Epithelial cell of prostate (primary cell): ENCODE measurements at places on chromosomes 5 and 9.

- DNase-seq: no peak
These were observed 115.9 kb downstream of the FEM1C start for GRCh38 chr5:115428676-115429075.

GRCh38 chr9:138067613-138068367 is 190.2 kb downstream of the CACNA1B start:
- DNase-seq: no peak

GRCh38 chr9:129580211-129580915 is 40.5 kb downstream of the C9orf50 start:
- DNase-seq: no peak

- DNase-seq: no peak
These were observed 42.9 kb upstream of the SMAD5 start for GRCh38 chr5:136089791-136090190.

GRCh38 chr5:94983861-94984535 is 300.9 kb downstream of the MCTP1 start:
- no peak for DNase-seq

GRCh38 chr5:175695161-175696126 is 37.6 kb downstream of the HRH2 start:
- no peak for DNase-seq

GRCh38 chr9:17810728-17811571 is 232.1 kb downstream of the SH3GL2 start:
- no peak for DNase-seq

DNA sequence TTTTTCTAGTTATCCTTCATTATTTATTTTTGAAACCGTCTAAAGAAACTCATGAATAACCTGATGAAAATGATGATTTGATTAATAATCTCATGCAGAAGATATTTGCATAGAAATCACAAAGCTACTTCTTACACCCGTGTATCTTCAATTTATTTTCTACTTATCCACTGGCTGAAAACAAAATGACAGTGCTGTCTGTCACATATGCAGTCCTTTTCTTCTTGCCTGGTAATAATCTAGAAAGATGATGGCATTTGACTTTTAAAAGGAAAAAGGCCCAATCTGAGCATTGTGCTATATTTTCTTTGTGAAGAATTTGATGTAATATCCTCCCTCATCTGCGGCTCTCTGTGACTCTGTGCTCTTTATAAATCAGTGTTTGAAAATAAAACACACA is 253.3 kb downstream of the PRR16 start:
- DNase-seq: no peak

GRCh38 chr5:40292006-40292405 is 387.7 kb upstream of the PTGER4 start:
- no peak for DNase-seq

DNA sequence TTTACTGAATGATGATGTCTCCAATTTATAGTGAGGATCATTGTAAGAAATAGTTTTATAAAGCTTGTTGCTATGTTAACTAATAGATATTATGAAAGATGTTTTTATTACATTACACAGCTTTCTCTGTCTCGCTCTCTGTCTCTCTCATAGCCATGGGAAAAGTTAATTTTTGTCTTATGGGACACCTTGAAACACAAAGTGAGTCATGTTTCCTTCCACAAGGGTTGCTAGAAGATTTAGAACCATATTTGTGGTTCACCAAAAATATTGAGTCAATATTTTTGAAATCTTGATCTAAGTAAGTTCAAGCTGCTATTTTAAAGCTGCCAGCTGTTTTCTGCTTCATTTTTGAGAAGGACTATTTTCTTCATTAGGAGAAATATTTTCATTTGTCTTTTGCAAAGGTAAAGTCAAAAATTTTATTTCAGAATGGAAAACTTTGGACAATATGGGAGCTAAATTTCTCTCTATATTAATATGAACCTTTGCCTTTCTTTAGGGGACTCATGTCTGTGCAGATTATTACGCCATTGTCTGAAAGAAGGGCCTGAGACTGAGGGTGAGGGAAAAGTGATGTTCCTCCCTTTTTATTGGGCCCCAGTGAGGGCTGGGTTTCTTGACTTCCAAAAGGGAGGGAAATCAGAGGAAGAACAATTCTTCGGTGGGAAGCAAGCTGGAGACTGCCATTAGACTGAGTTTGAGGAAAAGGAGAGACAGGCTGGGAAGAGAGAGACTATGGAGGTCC is 87.9 kb upstream of the SLC24A2 start:
- no peak for DNase-seq

GRCh38 chr5:82425591-82425990 is 147.4 kb upstream of the RPS23 start:
- no peak for DNase-seq

DNA sequence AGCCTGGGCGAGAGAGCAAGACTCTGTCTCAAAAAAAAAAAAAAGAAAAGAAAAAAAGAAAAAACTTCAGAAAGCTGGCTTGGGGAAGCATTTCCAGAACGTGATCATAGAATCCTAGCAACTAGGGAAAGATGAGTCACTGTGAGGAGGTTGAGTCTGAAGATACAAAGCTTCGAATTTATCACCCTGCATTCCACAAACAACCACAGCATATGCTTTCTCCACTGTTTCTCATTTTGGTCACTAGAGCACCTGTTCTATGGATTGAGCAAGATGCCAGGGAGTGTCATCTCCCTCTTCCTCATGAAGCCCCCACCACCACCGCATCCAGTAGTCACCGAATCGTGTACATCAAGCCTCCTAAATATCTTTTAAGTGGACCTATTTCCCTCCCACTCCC is 37.9 kb downstream of the SEMA5A start:
- no peak for DNase-seq

GRCh38 chr9:135589596-135590485 is 28.3 kb downstream of the PAEP start:
- DNase-seq: no peak

DNA sequence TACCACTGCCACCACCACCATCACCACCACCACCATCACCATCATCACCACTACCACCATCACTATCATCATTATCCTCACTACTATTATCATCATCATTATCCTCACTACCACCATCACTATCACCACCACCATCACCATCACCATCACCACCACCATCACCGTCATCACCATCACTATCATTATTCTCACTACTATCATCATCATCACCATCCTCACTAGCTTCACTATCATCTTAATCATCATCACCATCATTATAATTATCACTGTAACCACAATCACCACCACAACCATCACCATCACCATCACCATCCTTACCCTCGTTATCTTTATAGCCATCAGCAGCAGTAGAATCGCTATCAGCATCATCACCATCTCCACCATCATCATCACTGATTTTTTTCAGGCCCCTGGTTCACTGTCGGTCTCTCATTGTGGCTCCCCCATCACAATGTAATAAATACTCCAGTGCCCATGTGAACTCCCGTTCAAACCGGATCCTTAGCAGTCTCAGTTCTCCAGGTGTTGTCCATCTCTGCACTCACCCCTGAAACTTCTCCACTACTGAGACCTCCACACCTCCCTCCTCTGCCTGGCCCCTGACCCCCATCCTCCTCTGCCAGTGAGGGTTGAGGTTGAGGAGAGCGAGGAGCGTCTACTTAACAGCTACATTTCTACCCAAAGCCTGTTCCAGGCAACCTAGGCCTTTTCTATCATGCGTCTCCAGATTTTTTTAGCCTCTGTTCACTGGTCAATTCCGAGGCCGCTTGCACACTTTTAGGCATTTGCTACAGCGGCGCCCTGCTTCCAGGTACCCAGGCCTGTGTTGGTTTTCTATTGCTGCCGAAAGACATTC is 238.2 kb downstream of the PBX3 start:
- DNase-seq: no peak

- no peak for DNase-seq
These were observed 110.2 kb upstream of the HAND1 start for GRCh38 chr5:154588091-154588774.

DNA sequence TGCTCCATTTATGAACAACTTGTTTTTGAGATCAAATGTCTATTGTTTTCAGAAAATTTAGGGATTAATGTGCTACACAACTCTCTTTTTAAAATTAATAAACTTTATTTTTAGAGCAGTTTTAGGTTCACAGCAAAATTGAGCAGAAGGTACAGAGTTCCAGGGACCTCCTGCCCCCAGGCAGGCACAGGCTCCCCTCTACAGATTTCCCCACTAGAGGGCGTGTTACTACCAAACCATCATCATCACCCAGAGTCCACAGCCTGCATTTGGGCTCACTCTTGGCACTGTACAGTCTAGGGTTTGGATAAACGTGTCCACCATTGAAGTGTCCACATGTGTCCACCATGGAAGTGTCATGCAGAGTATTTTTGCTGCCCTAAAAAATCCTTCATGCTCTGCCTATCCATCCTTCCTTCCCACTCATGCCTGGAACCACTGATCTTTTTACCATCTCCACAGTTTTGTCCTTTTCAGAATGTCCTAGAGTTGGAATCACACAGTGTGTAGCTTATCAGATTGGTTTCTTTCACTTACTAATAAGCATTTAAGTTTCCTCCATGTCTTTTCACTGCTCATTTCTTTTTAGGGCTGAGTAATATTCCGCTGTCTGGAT is 61.7 kb downstream of the MRPL36 start:
- DNase-seq: no peak

DNA sequence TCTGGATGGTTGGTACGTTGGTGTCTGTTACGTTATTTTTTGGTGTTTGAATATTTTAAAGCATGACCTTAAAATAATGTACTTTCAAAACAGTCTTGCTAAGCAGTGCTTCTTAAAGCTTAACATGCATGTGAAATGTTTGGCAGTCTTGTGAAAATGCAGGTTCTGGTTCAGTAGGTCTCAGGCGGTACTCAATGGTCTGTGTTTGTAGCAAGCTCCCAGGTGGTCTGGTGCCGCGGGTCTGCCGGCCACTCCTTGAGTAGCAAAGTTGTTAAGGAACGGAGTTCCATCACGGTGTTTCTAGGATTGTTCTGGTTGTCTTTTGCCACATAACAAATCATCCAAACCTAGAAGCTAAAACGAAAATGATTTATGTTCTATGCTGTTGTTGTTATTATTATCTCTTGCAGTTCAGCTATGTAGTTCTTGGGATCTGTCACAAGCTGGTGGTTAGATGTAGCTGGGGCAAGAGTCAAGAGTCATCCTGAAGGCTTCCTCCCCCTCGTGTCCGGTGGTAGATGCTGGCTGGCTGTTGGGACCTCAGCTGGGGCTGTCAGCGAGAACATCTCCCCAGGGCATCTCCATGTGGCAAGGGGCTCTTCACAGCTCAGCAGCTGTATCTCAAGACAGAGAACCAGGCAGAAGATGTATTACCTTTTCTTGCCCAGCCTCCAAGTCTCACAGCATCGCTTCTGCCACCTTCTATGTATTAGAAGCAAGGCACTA is 186.8 kb downstream of the PALM2AKAP2 start:
- no peak for DNase-seq

GRCh38 chr9:129334105-129334935 is 156.3 kb upstream of the IER5L start:
- DNase-seq: peak; percentile 94

GRCh38 chr5:27048510-27048909 is 10.1 kb upstream of the CDH9 start:
- DNase-seq: no peak

DNA sequence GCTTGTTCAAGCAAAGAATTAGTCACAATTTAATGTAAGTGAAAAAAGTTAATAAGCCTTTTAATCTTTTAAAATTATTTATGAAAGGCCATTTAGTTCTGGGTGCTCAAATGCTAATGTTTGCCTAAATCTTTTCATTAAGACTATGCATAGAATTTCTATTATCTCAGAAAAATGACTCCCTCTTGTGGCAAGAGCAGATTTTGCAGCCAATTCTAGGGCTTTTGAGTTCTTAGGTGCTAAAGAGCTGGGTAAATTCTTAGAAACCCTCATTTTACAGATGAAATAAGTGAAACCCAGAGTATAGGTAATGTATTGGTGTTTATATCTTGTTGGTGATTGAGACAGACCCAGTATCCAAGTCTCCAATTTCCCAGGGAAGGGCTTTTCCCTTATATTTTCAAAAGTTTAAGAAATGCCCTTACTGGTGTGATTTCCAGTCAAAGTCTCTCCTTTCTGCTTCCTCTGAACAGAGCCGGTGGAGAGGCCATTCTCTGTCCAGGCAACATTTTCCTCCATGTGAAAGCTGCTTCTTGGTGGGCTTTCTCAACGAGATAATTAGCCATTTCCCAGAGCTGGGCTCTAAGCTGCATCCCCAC is 24.1 kb upstream of the PCSK5 start:
- no peak for DNase-seq

- DNase-seq: no peak
These were observed 1.1 kb downstream of the CTNND2 start for GRCh38 chr5:11903121-11903613.

DNA sequence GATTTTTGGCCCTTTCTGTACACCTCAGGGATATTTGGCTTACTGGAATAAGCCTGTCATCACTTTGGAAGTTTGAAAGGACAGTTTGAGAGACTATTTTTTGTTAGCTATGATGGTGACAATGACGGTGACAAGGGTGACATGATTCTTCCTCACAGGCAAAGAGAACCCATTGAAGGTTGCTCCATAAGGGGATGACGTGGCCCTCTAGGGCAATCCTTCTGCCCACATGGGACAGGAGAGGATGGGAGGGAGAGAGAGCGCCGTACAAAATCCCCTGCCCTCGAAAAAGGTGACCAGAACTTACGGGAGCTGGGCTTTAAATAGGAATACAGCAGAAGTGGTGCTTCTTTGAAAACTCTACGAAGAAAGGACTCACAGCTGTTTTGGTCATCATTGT is 22.6 kb downstream of the HRH2 start:
- no peak for DNase-seq

DNA sequence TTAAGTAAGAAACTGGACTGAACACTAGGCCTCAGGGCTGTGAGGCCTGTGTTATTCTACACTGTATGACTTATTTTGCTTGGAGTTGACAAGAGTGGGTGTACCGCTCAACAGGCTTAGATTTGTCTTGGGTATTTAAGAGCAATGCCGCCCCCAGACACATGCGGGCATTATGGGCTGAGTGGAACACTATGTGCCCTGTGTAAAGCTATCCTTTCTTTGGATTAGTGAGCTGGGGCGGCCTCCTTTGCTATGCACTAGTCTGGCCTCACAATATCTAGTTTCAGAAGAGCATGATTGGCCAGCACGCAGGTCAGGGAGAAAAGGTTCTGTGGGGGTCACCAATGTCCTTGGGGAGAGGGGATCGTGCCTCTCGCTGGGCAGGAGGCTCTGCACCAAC is 206.3 kb upstream of the GDNF start:
- DNase-seq: no peak

DNA sequence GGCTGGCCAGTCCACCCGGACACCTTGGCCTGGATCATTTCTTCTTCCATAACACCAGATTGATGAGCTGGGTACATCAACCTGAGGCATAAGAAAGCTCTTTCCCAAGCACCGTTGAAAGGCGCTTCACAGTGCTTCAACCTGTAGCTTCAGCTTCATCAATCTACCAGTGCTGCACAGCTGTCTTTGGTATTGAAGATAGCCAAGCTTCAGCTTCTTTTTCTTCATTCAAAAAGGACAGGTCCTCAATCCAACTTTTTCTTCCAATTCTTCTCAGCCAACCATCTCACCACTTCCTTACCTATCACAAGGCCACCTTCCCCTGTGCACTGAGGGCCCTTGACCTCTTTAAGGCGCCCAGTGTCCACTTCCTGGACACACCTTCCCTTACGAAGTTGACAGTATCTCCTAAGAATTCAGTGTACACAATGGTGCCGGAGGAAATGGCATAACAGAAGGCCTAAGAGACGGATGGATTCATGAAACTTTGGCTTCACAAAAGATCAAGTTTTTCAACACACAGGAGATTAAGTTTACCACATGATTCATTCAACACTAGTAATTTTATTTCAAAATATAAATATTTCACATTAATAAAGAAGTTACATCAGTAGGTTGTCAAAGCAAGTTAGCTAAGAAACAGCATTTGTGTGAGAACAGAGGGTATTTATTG is 1.4 kb upstream of the CTNNAL1 start:
- DNase-seq: no peak

- DNase-seq: no peak
These were observed 3.7 kb upstream of the GNPDA1 start for GRCh38 chr5:142016556-142016955.
